ENCODE measurements at places on chromosomes 6 and 20.

GRCh38 chr6:151128763-151129370 lies 110.9 kb upstream of the AKAP12 start:
- DNase-seq = no peak

DNA sequence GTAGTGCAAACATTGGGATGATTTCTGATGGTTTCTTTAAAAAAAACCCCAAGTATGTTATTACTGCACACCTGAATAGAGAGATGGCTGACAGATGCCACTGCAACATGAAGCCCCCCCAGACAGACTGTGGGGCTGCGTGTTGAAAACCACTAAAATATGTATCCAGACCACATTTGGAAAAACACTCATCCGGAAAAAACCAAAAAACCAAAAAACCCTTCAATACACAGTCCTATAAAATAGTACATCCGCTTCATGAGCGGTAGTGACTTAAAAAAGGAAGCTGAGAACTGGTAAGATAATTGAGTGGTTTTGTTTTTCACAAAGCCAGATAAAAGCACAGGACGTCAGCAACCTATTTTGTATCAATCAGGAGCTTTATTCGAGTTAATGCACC lies 47.1 kb upstream of the EDN3 start:
- no peak for DNase-seq

GRCh38 chr6:30349421-30350177 lies 4.6 kb downstream of the RPP21 start:
- DNase-seq = no peak

DNA sequence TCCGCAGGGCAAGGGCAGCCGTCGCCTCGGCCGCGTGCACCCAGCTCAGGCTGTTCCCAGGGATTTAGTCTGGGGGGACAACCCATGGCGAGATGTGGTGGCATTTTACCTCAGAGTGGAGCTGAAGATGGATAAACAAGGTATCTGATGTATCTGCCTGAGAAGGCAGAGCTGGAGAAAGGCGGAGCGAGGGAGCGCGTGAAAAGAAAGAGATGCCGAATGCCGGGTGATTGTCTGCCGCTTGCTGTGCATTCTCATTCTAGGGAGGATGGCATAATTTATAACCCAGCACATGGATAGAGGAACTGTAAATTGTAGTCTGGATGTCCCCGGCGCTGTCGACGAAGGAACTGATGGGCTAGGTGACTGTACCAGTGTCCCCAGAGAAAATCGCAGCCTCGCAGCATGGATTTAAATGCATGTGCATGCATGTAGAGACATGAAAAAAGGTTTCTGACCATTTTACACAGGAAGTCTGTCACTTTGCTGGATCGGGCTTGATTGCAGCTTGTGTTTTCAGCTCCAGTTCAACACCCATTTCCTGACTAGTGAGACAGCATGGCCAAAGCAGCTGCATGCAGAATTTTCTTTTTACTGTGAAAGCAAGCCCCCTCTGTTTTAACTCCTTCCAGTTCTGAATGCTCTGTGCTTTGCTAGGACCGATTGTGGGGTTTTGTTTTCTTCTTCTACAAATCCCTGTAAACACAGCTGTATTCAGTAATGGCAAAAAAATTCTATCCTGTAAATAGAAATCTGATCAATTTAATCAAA lies 149.7 kb downstream of the PRL start:
- DNase-seq = no peak

DNA sequence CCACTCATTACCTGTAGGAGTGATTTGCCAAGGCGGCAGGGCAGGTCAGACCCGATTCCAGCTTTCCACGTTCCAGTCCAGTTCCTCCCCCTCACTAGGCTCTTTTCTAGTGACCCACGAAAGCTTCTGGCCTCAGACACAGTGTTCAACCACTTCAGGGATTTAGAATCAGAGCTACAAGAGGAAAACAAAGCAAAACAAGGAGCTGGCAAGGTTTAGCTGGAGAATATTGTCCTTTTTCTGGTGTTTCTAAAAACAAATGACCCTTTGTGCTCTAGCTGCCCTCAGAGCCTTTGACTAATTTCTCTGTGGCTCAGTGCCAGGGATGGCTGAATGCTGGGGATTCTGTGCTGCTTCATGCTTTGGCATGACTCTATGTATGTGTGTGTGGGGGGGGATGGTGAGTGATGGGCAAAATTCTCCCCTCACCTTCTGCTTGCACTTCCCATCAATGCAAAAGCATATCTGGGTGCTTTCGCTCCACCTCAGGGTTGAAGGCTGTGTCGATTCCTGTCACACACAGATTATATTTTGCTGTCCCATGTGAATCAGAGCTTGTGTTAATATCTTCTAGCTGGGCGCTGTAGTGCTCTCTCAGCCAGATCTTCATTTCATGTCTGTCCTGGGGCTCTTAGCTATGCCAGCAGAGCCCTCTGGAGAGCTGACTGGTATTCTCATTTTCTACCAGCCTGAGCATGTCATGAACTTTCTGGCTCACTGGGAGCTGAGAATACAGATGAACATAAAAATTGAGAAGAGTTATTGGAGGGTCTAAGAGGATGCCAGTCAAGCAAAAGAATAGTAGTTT lies 19.3 kb upstream of the NEDD9 start:
- no peak for DNase-seq

DNA sequence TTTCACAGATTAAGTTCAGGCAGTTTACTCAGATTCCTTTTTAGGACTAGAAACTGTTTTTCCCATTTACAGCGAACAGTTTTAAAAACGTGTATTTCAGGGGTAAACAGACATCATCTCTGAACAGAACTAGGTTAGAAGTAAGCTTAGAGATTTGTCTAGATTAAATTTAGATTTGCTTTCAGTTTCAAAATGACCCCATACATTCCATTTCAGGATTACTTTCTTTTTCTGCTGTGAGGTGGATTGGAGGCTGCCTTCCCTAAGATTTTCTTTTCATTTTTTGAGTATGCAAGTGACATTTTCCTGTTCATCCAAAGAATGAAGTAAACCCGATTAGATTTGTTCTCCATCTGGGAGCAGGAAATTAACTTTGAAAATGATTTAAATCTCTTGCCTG lies 747.2 kb downstream of the KHDRBS2 start:
- DNase-seq = no peak

DNA sequence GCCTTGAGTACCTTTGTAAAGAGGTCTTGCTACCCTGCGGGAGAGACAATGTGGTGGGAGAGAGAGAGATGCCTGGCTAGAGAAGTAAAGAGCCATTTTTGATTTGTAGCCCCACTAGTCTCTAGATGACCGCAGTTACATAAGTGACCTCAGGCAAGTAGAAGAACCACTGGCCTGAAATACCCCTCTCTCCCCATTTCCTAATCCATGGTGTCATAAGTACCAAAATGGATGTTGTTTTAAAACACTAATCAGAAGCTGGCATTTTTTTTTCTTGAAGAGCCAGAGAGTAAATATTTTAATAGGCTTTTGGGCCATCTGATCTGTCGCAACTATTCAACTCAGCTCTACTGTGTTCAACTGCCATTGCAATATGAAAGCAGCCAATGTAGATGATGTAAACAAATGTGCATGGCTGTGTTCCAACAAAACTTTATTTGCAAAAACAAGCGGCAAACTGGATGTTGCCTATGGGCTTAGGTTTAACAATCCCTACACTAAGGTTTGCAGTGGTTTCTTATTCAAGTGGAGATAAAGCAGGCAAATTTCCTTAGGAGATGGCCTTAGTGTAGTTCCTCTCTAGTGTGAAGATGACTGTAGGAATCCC lies 36.5 kb downstream of the RARS2 start:
- no peak for DNase-seq

DNA sequence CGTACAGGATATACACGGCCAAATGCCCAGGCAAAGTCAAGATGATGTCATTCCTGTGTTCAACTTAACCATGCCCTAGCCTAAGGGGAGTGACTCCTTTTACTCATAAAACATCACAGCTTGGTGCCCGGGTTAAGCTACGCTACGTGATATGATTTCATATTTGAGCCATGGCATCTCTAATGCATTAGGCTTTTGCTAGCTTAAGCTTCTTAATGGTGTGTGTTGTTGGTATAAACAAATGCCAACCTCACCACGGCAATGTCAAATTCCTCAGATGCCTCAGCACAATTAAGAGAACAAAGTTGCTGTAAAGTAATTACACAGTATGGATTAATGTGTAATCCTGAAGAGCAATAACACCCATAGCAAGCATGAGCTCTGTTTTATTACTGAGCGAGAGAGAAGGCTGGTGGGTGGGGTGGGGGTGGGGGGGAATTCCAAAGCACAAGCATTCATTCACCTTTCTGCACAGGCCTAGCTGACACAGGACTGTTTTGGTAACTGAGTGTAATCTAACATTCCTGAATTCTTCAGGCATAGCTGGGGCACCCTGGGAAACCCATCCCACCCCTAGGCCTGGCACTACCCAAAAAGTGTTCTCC lies 44.7 kb upstream of the CNKSR3 start:
- no peak for DNase-seq

- no peak for DNase-seq
These were observed 104.9 kb downstream of the RPS12 start for GRCh38 chr6:132919045-132919860.

GRCh38 chr20:10603378-10603777 lies 70.4 kb downstream of the JAG1 start:
- DNase-seq = no peak

DNA sequence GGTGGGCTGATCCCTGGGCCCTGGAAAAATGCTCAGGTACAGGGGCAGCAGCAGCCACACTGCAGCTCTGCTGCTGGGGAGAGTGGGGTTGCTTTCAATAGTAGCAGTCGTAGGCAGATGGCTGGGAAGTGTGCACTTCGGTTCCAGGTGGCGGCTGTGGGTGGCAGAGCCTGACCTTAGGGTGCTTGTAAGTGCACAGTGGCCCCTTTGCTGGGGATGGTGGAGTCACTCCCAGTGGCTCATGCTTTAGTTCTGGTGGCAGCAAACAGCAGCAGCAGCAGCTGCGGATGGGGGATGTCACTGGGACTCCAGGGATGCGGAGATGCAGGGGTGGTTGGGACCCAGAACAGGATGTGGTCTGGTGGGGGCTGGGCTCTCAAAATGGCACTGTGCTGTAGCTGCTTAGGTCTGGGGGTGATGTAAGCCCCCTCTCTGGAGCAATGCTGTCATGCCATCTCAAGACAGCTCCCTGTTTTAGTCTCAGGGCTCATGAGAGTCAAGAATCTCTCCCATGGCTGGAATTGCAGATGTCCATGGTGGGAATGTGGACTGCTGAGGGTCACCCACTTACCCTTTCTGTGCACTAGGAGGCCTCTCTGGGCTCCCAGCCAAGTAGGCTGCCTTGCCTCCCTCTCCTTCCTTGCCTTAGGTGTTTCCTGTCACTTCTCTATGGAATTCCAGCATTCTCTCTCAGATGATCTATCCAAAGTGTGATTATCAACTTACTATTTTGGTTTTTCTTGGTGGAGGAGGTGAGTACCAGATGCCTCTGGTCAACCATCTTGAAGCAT lies 146.7 kb upstream of the SLC22A23 start:
- DNase-seq = no peak

DNA sequence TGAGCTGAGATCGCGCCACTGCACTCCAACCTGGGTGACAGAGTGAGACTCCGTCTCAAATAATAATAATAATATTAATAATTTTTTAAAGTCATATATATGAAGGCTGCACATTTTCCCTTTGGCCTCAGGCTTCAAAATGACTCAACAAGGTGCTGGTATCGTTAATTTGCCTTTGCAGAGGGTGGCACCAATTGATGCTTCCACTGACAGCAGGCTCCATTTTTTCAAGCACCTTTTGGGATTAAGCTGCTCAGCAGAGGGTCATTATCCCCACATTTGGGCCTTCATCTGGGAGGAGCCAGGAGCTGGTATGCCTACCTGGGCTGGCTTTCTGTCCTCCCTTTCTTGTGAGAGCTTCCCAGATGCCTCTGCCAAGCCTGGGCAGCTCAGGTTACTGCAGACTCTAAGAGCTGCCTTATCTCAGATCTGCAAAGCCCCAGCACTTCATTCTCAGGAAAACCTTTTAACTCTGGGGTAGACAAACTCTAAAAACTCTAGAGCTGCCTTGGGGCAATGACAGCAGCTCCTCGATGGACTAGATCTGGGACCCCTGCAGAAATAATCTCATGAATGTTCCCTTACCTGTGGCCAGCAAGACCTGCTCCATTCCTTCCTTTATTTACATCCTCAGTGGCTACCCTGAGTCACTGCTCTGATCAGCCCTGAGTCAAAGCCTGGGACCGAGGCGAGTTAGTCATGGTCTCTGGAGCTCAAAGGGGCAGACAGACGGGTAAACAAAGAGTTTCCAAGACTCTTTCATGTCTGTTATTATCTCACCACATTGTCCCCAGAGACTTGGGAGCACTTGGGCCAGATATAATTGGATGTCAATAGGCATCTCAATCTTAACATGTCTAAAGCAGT lies 80.0 kb upstream of the EYA2 start:
- no peak for DNase-seq

GRCh38 chr6:111347589-111347988 lies 135.4 kb downstream of the REV3L start:
- no peak for DNase-seq

DNA sequence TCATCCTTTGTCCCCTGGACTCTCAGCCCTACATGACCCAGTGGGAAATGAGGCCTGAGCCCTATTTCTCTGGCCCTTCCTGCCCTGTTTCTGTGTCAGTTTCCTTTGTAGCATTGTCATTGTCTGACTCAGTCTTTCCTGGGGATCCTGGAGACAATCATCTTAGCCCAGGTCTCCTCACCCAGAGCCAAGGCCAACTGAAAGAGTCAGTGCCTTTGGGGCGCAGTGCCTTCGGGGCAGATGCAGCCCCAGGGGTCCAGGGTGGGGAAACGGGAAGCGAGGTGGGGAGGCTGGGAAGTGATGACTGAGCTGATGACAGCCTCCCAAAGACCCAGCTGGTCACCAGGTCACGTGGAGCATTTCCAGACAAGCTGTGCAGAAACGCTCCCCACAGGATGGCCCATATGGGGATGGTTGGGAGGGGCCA lies 93.3 kb upstream of the SULF2 start:
- DNase-seq = no peak

GRCh38 chr6:45613656-45614055 lies 235.9 kb upstream of the SUPT3H start:
- no peak for DNase-seq

DNA sequence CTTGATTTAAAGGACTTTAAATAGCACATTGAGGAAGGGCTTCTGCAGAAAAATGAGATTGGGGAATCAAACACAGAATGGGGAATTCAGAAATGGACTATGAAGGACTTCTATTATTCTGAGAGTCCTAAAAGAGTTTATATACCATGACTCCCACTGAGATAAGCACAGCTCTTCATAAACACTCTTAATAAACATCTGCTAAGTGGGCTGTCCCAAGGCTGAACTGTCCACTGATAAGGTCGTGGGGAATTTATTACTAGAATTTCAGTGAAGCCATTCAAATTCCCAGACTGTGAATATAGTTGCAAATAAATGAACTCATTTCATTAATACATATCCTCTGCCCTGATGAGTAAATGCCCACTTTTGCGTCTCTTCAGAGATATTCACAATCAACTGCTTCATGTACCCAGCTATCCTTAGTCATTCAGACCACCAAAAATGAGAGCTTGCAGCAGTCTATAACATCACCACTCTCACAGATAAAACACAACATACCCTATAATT lies 468.2 kb upstream of the RUNX2 start:
- no peak for DNase-seq
